ENCODE measurements at places on chromosomes 12 and 14.

DNA sequence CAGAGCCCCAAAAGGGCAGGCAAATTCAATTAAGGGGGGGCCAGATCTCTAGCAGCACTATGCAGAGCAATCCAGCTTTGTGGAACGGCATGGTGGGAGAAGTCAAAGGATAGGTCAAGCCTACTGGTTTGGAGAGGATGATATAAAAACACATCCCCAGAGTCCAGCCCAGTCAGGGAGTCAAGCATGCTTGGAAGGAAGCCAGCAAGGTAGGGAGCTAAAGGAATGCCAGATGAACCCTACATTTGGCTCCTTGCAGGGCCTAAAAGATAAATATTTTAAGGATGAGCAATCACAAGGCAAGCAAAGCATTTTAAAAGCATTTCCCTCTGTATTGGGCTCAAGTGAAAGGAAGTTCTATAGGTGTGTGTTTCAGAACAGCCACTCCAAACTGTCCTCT lies 21.4 kb downstream of the KCTD10 start:
- DNase-seq = no peak

DNA sequence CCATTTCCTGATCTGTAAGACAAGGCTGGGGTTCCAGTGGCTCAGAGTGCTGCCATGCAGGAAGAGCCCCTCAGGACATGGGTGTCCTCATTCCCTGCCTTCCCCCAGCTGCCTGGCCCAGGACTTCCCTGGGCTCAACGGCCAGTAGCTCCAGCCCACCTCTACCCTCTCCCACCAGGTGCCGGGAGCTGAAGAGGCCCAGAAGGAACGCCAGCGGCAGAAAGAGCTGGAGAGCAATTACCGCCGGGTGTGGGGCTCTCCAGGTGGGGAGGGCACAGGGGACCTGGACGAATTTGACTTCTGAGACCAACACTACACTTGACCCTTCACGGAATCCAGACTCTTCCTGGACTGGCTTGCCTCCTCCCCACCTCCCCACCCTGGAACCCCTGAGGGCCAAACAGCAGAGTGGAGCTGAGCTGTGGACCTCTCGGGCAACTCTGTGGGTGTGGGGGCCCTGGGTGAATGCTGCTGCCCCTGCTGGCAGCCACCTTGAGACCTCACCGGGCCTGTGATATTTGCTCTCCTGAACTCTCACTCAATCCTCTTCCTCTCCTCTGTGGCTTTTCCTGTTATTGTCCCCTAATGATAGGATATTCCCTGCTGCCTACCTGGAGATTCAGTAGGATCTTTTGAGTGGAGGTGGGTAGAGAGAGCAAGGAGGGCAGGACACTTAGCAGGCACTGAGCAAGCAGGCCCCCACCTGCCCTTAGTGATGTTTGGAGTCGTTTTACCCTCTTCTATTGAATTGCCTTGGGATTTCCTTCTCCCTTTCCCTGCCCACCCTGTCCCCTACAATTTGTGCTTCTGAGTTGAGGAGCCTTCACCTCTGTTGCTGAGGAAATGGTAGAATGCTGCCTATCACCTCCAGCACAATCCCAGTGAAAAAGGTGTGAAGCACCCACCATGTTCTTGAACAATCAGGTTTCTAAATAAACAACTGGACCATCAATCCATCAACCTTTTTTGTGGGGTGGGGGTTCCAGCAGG lies 17.6 kb downstream of the AGAP2 start:
- DNase-seq = no peak

DNA sequence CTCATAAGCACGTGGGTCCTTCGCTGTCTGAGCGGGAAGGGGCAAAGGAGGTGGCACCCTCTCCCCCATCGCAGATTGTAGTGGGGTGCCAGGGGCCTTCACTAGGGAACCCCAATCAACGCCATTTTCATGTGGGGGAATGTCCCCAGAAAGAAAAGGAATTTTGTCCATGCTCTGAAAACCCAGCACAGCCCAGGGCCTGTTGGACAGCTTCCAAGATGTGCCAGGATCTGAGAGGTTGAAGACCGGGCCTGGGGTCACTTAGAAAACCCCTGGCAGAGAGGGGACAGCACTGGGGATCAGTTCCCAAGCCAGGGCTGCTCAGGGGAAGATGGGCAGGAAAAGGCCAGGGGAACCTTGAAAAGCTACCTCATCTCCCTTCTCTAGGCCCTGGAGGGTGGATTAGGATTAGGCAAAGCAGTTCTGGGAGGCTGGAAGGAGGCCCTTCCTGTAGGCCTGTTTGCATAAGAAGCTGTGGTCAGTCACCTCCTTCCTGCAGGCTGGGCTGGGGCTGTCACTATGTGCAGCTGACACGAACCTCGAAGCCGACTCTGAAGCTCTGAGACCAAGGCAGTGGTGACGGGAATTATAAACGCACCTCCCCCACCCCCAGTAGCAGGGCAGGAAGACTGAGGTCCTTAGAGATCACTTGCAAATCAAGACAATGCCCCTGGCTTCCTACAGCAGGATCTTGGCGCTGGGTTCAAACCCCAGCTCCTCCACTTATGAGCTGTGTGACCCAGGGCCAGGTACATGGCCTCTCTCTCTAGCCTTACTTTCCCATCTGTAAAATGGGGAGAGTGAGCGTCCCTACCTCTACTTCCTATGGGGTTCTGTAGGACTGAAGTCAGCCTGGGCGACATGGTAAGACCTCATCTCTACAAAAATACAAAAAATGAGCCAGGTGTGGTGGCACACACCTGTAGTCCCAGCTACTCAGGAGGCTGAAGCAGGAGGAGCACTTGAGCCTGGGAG lies 29.0 kb downstream of the TESC start:
- no peak for DNase-seq

- no peak for DNase-seq
These were observed 262.5 kb downstream of the DPF3 start for GRCh38 chr14:72631401-72631800.

GRCh38 chr12:25797386-25797785 lies 161.1 kb upstream of the RASSF8 start:
- no peak for DNase-seq

DNA sequence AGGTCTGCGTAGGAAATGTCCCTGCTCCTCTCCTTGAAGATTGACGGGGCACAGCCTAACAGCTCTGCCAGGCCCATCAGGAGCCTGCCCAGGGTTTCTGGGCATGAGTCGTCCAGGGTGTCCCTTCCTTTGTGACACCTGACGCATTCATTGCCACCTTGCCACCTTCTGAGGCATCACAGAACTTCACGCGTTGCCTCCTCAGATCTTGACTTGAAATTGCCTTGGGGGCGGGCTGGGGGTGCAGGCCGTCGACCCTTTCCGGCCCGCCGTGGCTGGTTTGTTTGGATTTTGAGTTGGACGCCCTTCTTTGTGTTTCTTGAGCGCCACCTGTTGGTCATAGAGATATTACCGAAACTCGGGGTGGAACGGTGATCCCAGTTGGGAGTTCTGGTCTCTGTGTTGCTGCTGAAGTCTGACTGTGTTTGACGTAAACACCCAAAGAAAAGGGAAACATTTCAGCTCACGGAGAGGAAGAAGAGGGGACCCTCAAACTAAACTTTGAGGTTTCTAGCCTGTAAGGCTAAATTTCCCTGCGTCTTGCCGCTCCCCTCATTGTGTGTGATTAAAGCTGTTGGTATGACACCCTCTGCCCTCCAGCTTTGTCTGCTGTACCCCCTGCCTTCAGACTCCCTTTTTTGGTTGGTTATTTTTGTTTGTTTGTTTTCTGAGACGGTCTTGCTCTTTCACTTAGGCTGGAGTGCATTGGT lies 44.6 kb downstream of the MLXIP start:
- peak; percentile 84 for DNase-seq

DNA sequence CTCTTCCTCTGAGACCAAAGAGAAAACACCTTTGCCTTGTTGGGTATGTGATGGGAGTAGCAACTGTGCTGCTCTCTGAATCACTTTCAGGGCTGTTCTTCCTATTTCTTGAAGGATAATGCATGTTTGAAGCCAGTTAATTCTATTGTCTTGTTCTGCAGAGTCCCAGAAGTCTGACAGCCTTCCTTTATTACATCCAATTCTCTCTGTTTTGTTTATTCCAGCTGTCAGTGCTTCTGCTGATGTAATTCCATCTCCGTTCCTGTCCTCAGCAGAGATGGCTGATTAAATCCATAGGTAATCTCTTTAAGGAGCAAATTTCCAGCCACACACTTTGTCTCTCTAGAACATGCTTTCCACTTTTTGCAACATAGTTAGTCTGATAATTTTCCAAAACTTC lies 59.7 kb downstream of the MGAT4C start:
- DNase-seq = no peak

DNA sequence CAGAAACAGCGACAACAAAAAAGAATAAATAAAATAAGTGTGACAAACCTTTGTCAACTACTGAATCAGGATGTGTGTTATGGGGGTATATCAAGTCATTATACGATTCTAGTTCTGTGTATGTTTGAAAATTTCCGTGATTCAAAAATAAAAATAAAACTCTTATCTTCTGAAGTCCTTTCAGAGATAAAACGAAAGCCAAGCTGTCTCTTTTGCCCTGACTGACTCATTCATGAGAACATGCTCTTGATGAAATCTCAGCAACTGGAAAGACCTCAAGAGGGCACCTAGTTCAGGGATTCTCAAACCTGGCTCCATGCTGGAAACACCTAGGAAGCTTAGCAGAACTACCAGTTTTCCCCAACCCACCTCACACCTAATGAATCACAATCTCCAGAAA lies 9.2 kb downstream of the FOXN3 start:
- DNase-seq = no peak

- DNase-seq = no peak
These were observed 334.3 kb upstream of the SYT1 start for GRCh38 chr12:78530100-78530765.

DNA sequence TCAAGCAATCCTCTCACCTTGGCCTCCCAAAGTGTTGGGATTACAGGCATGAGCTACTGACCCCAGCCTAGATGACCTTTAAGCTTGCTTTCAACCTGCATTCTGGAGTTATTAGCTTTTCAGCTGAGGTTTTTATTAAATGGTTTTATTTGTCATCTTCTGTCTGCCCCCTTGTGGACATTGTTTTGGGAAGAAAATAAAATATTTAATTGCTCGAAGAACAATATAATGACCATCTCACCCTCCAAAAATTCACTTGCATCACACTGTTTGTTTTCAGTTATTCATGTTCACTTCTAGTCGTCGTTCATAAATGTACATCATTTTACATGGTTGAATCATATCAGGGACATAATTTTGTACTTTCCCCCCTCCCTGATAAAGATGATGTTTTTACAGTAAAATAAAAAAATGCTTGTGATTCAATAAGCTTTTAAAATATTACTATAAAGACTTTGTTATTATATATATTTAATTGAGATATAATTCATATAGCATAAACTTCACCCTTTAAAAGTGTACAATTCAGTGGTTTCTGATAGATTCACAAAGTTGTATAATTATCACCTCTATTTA lies 10.1 kb upstream of the SPATS2 start:
- DNase-seq = no peak

DNA sequence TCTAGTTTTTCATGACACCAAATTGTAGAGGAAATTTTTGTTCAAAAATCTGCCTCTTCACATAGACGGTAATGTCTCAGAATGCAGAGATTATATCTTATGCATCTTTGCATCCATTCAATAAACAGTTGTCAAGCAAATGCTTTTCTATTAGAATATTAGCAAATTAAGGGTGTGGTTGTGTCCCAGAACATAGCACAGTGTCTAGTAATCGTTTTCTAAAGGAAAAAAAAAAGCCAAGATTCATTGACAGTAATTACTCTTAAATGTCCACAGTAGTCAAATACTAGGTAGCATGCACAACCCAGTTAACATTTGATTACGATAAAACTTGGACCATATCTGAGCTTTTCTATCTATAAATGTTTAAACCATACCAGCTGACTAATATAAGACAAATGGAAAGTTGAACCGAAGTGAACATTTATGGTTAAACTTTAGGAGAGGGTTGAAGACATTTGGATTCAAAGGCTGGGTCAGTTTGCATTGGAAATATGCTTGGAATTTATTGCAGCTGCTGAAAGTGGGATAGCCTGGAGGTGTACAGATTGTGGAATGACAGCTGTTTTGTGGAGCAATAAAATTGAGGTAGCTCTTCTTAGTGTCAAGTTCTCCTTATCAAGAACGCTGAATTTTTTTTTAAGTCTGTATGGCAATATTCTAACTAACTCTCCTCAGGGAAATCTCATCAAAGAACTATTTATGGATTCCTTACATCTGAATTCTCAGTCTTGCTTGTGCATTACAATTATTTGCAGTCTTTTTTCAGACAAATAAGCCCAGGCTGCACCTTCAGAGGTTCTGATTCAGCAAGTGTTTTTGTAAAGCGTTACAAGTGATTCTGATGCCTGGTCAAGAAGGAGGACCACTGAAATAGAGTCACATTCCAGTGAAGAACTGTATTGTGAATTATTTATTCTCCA lies 66.7 kb upstream of the ATP2B1 start:
- DNase-seq = no peak

DNA sequence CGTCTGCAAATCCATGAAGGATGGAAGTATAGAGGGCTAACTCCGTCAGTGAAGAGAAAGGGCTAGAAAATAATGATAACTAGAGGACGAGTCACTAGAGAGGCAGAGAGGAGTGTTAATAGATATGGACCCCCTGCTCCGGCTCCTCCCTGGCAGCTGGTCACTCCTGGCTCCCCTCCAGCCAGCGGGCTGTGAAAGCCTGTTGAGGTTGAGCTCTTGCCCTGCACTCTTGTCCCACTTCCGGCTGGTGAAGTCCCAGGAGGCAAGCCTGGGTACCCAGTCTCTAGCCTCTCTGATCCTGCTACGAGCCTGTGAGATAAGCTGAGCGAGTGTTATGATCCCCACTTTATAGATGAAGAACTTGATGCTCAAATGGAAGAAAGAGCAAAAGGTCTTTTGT lies 90.3 kb downstream of the RFX4 start:
- DNase-seq = peak; percentile 20
